ENCODE measurements at places on chromosomes 5 and 9. TPM values are rescaled to one million over a fixed set of nuclear protein-coding genes. Genes with fewer than 3 reads are reported as not detected.

GRCh38 chr5:100609594-100609993 lies 74.4 kb downstream of the FAM174A start:
- no peak for DNase-seq

- no peak for DNase-seq
Measured at GRCh38 chr5:141878186-141878710, at the start of gene PCDH1. TSS of gene PCDH1 (minus strand) at chr5:141878410. CDS start at chr5:141878262, 148 bp downstream.

DNA sequence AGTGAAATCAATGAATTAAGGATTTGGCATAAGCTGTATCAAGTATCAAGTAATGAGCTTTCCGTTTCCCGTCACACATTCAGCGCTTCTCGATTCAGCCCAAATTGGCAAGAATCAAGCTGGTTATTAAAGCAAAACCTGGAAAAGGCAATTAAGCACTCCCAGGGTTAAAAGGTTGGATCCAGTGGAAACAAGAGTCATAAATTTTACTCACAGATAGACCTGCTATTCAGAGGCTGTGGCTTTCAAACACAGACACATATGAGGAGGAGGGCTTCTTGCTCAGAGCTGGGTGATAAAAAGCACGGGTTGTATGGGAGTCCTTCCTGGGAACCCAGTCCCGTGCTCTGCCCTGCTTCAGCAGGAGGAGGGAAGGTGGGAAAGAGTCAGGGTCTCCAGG lies 112.3 kb upstream of the CXCL14 start:
- no peak for DNase-seq

GRCh38 chr5:107563959-107564544 lies 106.7 kb downstream of the EFNA5 start:
- no peak for DNase-seq

DNA sequence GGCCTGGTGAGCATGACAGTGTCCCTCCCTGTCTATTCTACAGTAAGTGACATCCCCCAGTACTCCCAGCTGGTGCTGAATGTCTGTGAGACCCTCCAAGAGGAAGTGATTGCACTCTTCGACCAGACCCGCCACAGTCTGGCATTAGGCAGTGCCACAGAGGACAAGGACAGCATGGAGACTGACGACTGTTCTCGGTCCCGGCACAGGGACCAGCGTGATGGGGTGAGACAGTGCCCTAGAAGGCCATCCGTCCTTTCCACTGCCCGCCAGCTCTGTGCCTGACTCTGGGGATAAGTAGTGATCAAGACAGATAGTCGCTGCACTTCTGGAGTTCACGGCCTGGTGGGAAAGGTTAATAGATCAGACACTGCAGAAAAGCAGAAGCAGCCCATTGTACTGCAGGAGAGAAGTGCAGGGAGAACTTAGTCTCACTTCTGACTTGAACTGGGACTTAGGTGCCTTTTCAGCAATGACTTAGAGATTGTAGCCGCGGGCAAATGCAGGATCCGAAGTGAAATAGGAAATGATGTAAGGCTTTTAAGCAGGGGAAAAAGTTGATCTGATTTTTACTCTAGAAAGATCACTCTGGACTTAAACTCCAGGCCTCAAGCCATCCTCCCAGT lies 28.4 kb downstream of the SH3GLB2 start:
- DNase-seq = no peak

DNA sequence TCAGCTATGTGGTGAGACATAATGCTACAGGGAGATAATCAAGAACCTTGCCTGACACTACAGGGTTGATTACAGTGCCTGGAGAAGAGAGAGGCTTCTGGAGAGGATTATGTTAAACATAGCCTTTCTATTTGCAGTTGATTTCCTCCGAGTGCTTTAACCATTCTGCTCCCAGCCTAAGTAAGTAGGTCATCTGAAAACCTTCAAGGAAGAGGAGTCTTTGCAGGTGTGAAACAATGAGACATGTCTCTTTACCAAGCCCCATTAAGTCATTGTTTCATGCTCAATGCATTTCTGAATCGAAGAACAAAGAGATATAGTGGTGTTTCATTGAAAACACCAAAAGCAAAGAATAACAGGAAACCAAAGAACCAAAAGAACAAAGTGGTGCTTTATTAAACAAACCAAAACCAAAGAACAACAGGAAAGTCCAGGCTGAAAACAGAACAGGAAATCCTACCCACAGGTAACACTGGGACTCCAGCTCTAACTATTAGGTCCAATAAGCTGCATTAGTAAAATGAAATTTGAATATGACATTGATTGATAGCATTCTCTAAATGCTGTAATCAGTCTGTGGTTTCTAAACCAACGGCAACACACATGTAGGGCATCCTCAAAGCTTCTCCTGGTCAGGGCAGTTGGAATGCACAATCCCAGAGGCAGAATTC lies 113.3 kb upstream of the SPATA31D4 start:
- DNase-seq = no peak

Gene APBA1
- total RNA-seq = 1.9 TPM

Gene PCA3
- not detected for total RNA-seq

Gene CFAP157
- not detected for total RNA-seq

Gene S1PR3
- total RNA-seq = 9.9 TPM

Data from cardiac septum (tissue), 1 donor.